A549 (cell line): ENCODE measurements at places on chromosomes 1 and 21. TPM values are rescaled to one million over a fixed set of nuclear protein-coding genes. Genes with fewer than 3 reads are reported as not detected.

Gene PTGFR
- not detected in 3 replicates for polyA plus RNA-seq

Gene PLCH2
- 0.18 to 0.44 TPM (median 0.21 TPM) in 3 replicates for polyA plus RNA-seq

Gene SH2D1B
- polyA plus RNA-seq: not detected in 3 replicates

Gene DMBX1
- 1.1 to 2.2 TPM (median 1.7 TPM) in 3 replicates for polyA plus RNA-seq

Gene NGF
- 1.4 to 1.6 TPM (median 1.6 TPM) in 3 replicates for polyA plus RNA-seq

Gene CLDN19
- 0.03 TPM in 1 of 3 replicates, not detected in the others for polyA plus RNA-seq

DNA sequence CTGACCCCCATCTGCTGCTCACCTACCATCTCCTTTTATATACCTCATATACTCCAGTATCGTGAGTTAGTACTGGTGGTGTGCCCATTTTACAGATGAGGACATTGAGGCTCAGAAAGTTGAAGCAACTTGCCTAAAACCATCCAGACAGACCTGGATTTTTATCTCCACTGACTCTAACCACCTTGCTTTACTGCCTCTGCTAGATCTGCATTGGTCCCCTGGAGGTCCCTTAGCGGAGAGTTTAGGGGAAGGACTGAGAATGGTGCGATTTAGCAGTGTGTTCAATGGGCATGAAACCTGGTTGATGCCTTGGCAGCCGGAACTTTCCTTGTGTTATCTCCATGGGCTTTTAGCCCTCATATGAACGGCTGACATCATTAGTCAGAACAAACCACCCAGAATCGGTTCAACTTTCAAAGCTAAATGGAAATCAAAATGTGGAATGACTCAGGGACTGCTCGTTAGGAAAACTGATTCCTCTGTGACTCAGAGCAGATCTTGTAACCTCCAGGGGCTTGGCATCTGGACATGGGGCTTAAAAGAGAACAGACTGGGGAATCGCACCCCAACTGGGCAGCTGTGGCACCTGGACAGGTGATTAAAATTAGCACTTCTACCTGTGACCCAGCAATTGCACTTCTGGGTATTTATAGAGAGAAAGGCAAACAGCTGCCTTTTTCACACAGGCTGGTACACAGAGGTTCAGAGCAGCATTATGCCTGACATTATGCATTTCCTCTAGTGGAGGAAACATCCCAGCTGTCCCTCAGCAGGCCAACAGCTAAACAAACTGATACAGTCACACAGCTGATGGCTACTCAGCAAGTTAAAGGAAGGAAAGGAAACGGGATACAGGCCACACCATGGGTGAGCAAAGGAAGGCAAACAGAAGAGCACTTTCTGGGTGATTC is 25.3 kb downstream of the TMEM51 start:
- peak; percentile 79 for DNase-seq

DNA sequence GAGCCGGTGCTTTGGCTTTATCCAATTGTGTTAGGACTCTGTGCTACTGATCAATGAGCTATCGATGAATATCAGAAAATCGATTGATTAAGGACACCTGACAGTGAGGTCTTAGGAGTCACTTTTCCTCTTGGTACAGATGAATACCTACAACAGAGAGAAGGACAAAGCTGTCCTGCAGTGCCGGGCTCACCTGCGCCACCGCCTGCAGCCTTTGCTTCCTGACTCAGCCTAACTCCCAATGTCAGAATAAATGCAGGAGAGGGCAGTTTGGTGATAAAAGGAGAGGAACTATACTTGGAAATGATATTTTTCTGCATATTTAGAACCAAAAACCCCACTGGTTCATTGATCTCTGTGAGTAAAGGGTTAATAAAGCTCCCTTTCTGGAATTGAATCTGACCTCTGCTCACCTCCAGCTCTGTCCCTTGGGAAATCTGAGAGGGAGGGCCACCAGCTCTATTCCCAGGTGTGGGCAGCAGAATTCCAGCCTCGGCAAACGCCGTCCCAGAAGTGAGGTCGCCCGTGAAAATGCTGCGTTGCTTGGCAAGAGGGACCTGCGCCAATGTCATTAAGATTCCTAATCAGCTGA is 39.3 kb downstream of the POFUT2 start:
- no peak for DNase-seq

GRCh38 chr1:233025157-233025556 is 74.7 kb downstream of the NTPCR start:
- peak; percentile 55 for DNase-seq

- no peak for DNase-seq
Measured at GRCh38 chr1:186231861-186232436, 143.1 kb downstream of the TPR start.

DNA sequence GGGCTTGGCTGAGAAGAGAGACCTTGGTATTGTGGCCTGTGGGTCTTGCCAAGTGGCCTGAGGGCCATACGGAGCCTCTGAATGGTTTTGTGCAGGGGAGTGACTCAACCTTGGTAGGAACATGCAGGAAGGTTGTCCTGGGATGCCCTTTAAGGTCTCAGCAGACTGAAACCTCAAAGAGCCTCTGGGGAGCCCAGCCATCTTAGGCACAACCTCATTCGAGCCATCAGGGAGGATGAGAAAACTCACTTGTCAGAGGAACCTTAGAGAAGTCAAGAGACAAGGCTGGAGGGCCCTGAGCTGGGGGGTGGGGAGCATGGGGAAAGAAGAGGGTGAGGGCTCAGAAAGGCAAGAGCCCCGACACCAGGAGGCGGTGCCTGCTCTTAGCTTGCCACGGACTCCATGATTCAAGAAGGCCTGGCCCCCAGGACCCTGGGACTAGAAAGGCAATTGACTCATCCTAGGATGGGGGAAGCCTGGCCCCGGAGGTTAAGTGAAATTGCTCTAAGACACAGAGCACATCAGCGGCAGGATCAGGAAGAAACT is 13.0 kb downstream of the IFI6 start:
- no peak for DNase-seq

DNA sequence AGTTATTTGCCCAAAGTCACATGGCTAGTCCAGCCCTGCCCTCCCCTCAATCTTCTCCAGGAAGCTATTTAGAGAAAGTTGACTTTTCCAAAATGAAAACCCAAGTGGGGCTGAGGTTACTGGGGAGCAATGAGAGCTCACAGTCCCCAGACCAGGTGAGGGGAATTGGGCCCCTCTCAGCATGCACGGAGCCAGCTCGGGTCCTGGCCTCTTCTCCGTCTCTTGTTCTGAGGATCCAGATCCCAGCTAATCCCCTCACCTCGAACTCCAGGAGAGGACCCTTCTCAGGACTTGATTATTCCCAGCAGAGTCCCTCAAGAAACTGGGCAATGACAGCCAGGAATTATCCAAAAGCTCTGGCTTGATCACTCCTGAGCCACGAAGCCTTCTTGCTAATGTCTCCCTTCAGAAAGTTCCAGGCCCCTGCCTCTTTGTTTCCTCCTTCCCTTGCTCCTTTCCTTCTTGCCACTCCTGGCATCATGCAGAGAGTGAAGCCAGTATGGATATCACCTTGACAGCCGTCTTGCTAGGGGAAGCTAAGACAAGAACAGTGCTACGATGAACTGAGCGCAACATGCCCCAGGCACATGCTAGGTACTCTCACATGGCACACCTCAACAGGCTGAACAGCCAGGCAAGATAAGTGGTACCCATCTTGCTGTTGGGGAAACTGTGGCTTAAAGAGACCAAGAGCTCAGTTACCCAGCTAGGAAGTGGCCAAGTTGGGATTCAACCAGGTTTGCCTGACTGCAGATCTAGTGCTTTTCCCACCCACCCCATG is 51.9 kb downstream of the KLHDC7A start:
- no peak for DNase-seq

GRCh38 chr1:156214024-156214748 is 1.4 kb downstream of the PMF1 start:
- DNase-seq: no peak

DNA sequence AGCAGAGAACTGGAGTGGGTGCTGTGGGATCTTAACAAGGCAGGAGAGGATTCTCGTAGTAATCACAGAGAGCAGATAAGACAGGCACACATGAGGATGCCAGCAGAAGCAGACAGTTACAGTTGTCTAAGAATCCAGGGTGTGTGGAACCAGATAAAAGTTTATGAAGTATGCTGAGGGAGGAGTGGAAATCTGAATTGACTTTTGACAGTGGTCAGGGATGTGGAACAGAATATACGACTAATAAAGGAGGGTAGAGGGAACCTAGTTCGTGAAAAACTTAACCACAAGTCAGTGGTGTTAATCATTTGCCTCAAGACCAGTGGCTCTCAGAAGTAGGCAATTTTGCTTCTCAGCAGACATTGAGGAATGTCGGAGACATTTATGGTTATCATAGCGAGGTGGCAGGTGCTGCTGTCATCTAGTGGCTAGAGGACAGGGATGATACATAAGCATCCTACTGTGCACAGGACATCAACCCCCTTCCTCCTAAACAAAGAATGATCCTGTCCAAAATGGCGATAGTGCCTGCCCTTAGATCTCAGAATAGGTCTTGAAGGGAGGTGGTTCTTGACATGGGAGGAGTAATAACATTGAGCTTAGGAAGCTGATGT is 3.0 kb downstream of the LRRC8D start:
- no peak for DNase-seq

DNA sequence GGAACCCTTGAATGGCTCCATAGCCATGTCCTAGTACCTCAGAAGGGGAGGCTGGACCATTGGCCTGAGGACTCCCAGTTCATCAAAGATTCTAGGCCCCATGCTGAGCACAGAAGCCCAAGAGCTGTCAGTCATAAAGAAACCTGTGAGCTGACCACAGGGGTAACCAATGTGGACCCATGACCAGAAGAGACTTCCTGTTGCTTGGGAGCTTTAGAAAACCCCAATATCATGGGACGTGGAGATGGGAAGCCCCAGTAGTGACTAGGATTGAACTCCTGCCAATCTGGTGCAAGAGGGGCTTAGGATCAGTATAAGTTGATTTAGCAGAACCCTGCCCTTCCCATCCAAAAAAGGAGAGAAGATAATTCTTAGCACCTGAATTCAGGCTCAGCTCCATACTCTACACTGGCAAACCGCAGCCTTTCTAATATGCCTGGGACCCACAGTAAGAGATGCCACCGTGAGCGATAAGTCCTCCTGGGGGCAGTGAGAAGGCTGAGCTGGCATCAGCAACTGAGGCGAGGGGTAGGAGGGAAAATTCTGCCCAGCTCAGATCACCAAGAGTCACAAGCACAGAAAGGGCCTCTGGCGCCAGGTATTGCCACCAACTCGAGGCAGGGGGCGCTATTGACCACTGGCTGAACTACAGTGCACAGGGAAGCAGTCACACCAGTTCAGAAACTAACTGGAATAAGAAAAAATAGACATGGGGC is 108.9 kb downstream of the CAPN8 start:
- peak; percentile 46 for DNase-seq

DNA sequence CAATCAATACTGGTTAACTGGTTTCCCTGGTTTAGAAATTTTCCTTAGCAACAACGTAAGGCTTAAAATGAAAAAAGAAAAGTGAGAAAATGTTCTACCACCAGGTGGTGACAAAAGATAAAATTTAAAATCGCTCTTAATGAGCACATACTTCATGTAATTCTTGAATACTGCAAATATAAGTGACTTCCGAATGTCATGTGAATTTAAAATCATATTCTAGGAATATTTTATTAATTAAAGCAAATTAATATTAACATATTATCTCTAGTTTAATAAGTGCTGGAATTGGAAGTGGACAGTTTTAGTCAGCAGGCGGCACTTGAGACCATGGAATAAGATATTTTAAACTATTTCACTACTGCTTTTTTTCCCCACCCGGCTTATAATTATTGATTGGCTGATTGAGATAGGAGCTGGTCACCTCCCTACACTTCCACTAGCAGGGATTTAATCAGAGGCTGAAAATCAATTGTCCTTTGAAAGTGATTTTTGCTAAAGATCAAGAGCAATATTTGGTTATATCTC is 5.0 kb upstream of the ADAMTS1 start:
- no peak for DNase-seq

DNA sequence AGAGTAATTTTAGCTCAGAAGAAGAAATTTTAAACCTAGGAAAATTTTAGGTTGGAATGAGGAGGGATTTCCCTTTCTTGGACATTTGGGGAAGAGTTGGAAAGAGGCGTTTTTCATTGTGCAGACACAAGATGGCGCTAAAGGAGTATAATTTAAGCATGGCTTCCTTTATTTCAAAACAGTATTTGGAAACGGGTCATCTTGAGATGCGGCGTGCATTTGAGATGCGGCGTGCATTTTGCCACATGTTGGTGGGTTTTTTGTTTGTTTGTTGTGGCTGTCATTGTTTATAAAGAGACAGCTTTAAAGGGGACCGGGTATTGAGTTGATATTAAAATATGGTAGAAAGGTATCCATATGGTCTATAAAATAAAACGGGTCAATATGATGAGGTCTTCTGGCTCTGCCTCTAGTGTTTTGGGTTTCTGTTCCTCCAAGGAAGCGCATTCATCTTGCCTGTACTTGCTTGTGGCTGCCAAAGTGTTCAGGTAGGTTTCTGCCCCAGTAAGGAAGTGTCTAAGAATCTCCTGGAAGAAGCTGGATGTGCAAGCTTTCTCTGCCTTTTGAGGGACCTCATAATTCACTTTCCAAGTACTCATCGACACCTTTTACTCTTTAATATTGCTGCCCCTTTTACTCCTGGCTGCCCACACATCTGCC is 210.3 kb downstream of the SLC35F3 start:
- peak; percentile 69 for DNase-seq

GRCh38 chr1:8754993-8755392 is 62.4 kb downstream of the RERE start:
- DNase-seq: no peak

GRCh38 chr1:61109158-61109557 is 26.8 kb downstream of the NFIA start:
- DNase-seq: no peak

DNA sequence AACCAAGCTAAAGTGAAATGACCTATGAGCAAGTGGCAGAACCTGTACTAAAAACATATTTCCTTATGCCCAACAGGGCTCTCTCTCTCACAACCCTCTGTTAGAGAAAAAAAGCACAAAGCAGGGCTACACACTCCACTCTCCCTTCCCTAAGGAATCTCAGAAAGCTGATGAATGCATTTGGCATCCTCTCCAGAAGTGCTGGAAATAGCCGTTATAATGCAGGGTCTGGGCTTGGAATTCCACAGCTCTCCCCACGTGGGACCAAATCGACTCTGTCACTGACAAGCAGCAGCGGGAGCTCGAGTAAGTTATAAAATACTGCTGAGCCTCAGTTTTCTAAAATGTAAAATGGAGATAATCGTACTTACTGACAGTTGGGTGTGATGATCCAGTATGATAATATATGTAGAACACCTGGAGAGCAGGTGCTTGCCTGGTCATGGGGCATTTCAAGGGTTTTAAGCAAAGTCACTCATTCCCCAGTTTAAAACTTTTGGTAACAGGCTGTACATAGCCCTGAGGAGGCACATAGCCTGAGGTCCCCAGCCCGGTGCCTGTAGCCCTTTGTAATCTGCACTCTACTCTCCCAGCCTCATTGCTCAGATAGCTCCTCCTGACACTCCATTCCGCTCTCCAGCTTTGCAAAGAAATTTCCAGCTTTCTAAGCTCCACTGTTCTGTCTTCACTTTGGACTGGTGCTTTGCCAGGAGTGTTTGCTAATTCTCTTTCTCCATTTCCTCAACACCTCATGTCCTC is 175.6 kb upstream of the DAB1 start:
- no peak for DNase-seq

DNA sequence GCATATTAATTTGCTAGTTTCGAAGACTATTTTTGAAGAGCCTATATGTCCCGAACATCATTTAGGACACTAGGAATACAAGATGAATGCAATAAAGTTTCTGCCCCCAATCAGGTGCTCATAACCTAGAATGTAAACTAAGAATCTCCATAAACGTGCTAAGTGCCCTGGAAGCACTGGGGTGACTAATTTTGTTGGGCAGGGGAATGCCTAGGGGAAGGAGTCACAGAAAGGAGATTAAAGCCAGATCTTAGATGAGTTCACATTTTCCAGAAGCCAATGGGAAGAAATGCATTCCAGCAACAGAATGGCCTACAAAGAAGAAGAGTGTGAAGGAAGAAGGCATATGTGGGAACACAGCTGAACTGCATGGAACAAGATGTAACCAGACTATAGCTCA is 19.5 kb downstream of the SCYL3 start:
- DNase-seq: no peak

- no peak for DNase-seq
Measured at GRCh38 chr1:3375245-3375644, 79.2 kb upstream of the ARHGEF16 start.
